Cortex of kidney (tissue), 1 donor: ENCODE measurements at places on chromosomes 11 and 22.

DNA sequence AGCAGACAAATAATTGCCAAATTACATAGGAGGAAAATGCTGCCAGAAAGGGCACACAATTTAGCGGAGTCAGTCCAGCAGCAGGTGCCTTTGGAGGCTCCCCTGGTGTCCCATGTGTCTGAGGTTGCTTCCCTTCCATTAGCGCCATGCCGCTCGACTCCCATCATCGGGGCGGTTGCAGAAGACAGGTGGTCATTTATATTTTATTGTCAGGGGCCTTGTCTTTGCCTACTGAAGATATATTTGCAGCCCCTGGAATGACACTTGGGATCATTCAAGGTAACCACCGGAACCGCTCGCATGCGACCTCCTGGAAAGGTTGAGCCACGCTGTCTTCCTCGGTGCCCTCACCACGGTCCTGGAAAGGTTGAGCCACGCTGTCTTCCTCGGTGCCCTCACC, 298.3 kb downstream of the TBC1D22A start:
- no peak for DNase-seq

DNA sequence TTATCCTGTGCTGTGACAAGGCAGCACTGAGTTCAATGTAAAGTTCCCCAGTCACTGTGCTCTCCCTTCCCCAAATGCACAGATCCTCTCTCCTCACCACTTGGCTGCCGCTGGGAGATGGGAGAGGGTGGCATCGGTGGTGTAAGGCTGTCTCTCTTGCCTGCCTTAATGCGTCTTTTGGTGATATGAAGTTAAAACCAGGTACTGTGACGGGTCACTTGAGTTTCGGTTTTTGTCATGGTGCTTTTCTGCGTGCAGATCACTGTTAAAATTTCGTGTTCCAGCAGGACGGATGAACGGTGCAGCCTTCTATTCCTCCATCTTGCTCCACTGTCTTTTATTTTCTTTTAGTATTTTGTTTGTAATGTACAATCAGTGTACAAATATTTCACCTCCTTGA, 18.6 kb downstream of the GLB1L2 start:
- DNase-seq: no peak

GRCh38 chr11:119710417-119710816, 18.6 kb downstream of the NECTIN1 start:
- DNase-seq: no peak

GRCh38 chr11:67556244-67556643, 27.4 kb upstream of the GSTP1 start:
- DNase-seq: no peak
